SIG-M5 (cell line): ENCODE measurements at places on chromosomes 11 and 22.

GRCh38 chr22:38300197-38300945, 16.9 kb downstream of the CSNK1E start:
- DNase-seq: no peak

DNA sequence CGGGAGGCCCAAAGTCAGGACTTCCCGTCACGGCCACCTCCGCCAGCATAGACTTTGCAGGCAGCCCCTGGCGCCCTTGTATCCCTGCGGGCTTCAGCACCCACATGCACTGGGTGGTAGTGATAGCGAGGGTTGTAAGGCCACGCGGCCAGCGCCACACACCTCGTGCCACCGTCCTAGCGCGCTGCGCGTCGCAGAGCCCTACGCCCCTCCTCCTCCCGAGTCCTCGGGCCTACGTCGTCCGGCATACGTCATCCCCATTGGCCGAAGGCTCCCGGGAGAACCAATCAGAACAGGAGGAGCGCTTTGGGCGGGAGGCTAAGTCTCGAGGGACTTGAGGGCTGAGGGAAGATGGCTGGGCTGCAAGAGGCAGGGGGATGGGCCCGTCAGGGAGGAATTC, 1.3 kb upstream of the BTBD18 start:
- DNase-seq: no peak

DNA sequence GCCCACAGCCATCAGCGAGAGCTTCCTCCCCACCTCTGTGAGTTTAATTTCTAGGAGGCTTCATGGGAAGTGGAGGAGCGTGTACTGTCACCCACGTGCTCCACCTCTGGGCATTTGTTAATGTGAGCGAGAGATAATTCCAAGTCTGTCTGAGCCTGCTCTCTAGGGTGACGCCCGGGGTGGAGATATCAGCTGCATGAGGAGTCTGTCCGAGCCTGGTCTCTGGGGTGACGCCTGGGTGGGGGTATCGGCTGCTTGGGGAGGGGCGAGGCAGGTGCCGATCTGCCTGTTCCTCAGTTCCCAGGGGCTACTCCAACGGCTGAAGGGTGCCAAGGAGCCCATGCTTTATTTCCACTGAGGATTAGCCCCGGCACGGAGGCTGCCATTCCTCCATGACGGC, 735.0 kb downstream of the BRD1 start:
- DNase-seq: no peak

DNA sequence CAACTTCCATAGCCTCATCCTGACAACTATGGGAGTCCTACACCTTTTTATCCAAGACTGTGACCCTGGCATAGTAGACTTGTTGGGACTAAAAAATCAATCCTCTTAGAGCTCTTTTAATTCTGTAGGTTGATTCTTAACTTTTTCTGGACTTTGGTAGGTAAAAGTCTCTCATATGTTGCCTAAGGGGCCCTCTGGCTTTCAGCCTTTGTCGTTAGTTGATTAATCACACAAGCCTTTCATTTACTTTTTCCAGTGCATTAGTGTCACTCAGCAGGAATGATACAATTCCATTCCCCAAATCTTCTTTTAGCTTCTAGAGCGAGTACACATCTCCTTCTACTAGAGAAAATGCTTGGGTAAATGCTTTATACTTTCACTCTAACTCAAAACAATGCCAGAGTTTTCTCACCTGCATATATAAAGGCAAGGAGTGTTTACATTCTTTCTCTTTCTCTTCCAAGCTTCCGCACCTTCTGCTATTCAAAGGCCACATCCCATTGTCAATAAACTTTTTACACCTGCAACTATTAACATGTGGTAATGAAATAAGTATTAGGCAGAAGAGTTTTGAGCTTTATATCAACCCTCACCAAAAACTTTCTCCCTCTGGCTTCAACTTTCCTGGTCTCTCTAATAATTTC, 516.6 kb downstream of the FAM181B start:
- DNase-seq: no peak
